ENCODE measurements at places on chromosomes 1 and 21.

GRCh38 chr1:11749203-11749689 lies 12.7 kb upstream of the C1orf167 start:
- DNase-seq: peak; percentile 52

- DNase-seq: peak; percentile 84
Observed at GRCh38 chr1:99808391-99809115, 41.6 kb upstream of the AGL start.

GRCh38 chr1:89611721-89612120 lies 21.2 kb upstream of the LRRC8C start:
- no peak for DNase-seq

GRCh38 chr1:201826830-201827229 lies 2.1 kb upstream of the IPO9 start:
- DNase-seq: no peak

GRCh38 chr1:207968521-207969009 lies 57.6 kb upstream of the CD34 start:
- no peak for DNase-seq

GRCh38 chr21:17607684-17608083 lies 5.0 kb downstream of the BTG3 start:
- DNase-seq: no peak

- no peak for DNase-seq
Observed at GRCh38 chr1:54928327-54928726, 41.3 kb upstream of the DHCR24 start.

DNA sequence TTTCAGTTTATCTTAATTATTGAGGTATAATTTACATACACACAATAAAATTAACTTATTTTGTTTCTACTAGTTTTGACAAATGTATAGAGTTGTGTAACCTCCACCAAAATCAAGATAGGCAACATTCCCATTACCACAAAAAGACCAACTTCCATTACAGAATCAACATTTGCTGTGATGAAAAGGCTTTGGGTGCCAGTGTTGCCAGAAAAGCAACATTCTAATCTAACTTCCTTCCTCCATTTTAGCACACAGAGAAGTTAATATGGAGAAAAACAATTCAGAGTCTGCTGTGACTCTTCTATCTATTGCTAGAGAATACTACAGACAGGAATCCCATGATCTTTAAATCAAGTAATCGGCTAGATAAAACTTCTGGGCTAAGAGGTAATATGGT lies 245.3 kb downstream of the RERE start:
- no peak for DNase-seq

- peak; percentile 71 for DNase-seq
Observed at GRCh38 chr21:43772425-43772821, 3.7 kb downstream of the CSTB start.

- peak; percentile 63 for DNase-seq
Observed at GRCh38 chr1:183932412-183932811, 105.1 kb downstream of the COLGALT2 start.

GRCh38 chr1:97004054-97004453 lies 282.5 kb downstream of the PTBP2 start:
- DNase-seq: no peak

DNA sequence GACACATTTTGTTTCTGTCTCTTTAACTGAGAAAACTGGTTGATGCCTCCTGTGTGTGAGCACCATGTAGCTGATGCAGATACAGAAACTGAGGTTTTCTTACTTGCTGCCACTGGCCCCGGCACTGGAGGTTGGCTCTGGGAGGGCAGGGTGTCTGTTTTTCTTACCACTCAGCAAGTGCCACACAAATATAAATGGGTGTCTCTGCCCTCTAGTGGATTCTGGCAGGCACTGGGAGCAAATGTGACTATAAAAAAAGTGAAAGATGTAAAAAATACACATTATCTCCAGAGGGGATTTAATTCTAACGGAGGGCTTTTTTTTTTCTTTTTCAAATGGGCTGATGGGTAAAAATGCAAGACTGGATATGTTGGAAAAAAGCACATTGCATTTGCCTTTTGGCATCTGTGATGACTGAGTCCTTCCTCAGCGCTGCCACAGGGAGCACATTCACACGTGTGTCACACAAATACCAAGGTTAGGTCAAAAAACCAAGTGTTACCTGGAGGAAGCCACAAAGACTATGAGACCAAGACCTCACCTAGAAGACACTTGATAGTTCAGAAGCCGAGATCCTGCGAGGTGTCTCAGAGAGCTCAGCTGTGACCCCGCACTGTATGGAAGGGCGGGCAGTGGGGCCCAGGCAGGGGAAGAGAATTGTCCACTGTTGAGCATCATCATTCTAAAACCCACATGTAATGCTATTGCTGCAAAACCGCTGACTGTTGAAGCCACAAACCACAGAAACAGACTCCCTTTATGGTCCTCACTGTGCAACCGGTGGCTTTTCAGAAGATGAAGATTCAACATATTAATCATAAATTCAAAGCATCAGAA lies 18.9 kb downstream of the PGBD2 start:
- peak; percentile 63 for DNase-seq

- DNase-seq: no peak
Observed at GRCh38 chr1:211910913-211911485, 80.4 kb upstream of the LPGAT1 start.

GRCh38 chr1:186689376-186689775 lies 9.2 kb upstream of the PTGS2 start:
- DNase-seq: no peak

GRCh38 chr1:2311184-2312032 lies 79.9 kb downstream of the MORN1 start:
- no peak for DNase-seq

DNA sequence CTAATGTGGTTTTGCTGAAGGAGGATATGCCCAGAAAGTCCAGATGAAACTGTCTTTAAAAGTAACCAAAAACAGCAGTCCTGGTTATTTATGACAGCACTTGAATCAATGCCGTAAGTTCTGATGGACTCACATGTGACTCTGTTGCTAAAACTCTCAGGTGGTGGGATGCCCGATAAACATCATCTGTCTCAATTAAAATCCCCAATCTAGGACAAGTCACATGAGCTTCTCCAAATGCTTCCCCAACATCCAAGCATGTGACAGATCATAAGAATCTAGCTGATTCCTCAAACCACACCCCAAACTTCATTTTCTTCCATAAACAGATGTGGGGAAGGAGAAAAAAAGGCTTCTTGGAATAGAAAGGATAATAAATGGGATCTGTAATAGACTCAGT lies 786 bp upstream of the CTSK start:
- no peak for DNase-seq

GRCh38 chr1:192903142-192903541 lies 94.3 kb downstream of the RGS2 start:
- DNase-seq: peak; percentile 7

DNA sequence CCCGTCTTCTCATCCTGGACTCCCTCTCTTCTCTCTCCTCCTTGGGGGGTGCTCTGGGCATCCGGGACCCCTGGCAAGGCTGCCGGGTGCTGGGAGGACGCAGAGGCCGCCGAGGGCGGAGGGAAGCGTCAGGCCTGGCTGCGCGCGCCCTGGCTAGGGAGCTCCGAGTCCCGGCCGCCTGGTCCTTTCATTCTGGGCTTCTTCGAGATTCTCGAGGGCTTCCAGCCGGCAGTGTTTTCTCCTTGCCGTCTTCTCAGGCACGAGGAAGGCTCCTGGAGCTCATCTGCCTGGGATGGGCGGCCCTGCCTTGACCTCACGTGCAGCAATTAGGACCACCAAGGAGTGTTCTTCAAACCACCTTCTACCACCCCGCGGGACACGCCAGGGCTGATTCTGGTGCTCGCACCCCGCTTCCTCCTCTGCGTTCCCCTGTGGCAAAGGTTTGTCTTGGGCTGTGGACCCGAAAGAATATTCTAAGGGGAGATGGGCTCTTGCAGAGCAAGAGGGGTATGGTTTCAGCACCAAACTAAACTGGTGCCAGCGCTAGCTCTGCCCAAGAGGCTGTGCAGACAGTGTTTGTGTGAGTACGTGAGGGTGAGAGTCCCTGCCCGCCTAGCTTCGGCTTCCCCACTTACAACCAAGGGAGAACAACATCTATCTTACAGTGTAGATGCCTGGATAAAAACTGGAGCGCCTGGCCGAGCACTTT lies 36.5 kb downstream of the PIK3CD start:
- DNase-seq: no peak

DNA sequence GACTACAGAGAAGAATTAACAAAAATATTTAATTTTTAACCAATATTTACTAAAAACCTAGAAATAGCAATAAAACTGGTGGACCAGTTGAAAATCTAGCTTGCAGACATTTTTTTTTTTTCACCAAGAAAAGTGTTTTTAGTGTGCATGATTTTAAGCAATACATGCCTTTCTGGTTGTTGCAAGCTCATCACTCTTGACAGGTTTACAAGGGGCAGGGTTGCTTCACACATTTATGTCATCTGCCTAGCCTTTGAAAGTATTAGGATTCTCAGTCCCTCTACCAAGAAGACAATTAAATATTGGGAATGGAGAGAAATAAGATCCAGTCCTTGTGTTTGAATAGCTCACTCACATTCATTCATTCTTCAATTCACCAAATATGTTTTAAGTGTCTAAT lies 53.8 kb upstream of the LYPLAL1 start:
- no peak for DNase-seq

DNA sequence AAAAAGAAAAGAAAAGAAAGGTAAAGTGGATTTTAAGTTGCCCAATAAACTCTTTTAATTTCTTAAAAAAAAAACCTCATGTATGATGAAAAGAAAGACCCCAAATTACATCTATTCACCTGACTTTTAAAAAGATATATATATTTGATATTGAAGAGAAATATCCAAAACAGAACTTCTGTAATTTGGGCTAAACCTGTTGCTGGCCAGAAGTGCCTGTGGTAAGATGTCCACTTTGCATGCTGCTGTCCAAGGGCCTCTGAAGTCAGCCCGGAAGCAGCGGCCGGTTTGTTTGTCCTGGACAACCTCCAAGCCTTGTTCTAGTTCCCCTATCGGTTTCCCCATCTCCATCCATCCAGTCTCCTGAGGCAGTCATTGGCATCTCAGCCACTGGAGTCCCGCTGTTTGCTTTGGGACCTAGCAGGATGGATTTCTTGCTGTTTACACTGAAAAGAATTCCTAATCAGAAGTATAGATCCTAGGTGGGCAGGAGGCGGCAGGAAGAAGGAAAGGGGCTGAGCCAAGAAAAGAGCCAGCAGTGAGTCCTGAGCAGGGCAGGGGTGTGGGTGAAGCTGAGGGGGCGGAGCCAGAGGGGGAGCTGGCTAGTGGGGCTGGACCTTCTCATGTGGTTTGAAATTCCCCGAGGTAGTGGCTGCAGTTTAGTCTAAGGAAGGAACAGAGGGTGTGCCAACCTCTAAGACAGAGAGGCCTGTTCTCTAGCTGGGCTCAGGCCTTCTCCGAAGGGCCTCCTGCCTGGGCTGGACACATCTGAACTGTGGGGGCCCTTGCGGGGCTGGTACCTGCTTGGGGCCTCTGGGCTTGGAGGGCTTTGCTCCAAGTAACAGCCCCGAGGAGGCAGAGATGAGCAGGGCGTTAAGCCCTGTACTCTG lies 3.3 kb downstream of the NCMAP start:
- peak; percentile 89 for DNase-seq

GRCh38 chr1:64280001-64280400 lies 76.6 kb downstream of the UBE2U start:
- no peak for DNase-seq

GRCh38 chr1:37926038-37926924 lies 20.6 kb downstream of the INPP5B start:
- no peak for DNase-seq

- DNase-seq: no peak
Observed at GRCh38 chr21:38864964-38865363, 59.2 kb downstream of the ETS2 start.

DNA sequence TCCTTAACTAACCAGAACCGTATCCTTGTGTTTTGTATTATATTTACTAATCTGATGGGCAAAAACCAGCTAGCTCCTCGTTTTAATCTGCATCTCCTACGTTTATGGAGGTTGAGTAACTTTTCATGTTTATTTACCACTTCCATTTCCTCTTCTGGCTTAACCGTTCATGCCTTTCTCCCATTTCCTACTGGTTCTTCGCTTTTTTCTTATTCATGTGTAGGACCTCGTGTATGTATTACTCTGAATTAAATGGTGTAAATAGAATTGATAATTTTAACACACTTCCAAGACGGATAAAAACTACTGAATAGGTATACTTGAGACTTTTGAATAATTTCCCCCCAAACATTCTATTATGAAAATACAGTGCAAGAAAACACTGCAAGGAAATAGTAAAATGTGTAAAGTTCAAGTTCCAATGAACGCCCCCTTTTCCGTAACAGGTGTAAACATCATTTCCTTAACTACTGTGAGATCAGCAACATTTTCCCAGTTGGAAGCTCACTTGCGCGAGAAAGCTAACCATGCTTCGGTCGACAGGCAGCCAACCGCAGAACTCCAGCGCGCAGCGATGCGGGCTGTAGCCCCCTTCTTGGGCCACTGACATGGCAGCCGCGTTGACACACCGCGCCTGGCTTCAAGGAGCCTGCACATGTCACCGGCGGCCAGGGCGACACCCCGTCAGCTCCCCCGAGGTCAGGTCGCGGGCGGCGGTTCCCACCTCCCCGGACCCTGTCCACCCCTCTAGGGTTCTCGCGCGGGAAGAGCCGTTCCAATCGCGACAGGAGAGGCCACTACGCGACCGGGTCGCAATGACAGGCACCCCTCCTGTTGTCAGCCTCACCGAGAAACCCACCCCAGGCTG lies 816 bp downstream of the EDEM3 start:
- peak; percentile 24 for DNase-seq

DNA sequence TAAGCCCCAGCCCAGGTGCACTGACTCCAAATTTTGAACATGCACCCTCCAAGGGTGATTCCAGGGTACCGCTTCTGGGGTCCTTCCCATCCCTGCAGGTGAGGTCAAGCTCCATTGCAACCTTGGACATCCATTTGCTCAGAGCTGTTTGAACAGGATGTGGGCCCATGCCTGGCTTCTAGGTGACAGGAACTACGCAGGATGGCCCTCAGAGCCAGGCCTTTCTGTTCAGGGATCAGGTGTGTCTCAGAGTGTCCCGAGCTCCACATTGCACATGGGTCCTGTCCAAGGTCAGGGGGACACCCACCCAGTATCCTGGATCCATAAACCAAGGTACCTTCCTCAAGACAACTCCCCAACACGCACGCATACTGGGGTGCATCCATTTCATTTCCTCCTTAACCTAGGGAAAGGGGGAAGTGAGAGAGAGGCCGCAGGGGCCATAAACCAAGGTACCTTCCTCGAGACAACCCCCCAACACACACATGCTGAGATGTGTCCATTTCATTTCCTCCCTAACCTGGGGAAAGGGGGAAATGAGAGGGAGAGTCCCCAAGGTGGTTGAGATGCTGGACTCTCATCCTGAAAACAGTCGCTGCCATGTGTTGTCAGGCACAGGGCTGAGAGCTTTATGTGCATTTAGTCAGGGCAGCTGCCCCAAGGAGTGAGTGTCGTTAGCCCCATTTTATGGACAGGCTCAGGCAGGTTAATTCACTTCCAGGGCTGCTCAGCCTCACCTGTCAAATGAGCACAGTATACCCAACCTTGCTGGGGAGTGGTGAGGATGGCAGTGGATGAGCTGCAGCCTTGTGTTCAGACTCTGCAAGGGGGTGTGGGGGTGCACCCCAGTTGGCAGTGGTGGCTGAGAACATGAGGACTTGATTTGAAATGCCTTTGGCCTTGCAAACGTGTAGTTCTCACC lies 2.1 kb downstream of the SLC66A1 start:
- DNase-seq: no peak

Data from A172 (cell line).